Mammary epithelial cell (primary cell): ENCODE measurements at places on chromosomes 3 and 15. TPM values are rescaled to one million over a fixed set of nuclear protein-coding genes. Genes with fewer than 3 reads are reported as not detected.

The GOLGA8G gene
- polyA plus RNA-seq, result not detected

- DNase-seq, result no peak
These were observed 239.2 kb downstream of the PDZRN3 start for GRCh38 chr3:73385568-73385967.

DNA sequence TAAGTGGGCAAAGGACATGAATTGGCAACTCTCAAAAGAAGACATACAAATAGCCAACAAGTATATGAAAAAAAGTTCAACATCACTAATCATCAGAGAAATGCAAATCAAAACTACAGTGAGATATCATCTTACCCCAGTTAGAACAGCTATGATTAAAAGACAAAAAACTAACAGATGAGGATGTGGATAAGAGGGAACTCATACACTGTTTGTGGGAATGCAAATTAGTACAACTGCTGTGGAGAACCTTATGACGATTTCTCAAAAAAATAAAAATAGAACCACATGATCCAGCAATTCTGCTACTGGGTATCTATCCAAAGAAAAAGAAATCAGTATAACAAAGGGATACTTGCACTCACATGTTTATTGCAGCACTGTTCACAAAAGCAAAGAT, 28.6 kb downstream of the NEK10 start:
- DNase-seq, result no peak

The ITGA11 gene
- 0.01 TPM for polyA plus RNA-seq

The CPNE9 gene
- not detected for polyA plus RNA-seq

DNA sequence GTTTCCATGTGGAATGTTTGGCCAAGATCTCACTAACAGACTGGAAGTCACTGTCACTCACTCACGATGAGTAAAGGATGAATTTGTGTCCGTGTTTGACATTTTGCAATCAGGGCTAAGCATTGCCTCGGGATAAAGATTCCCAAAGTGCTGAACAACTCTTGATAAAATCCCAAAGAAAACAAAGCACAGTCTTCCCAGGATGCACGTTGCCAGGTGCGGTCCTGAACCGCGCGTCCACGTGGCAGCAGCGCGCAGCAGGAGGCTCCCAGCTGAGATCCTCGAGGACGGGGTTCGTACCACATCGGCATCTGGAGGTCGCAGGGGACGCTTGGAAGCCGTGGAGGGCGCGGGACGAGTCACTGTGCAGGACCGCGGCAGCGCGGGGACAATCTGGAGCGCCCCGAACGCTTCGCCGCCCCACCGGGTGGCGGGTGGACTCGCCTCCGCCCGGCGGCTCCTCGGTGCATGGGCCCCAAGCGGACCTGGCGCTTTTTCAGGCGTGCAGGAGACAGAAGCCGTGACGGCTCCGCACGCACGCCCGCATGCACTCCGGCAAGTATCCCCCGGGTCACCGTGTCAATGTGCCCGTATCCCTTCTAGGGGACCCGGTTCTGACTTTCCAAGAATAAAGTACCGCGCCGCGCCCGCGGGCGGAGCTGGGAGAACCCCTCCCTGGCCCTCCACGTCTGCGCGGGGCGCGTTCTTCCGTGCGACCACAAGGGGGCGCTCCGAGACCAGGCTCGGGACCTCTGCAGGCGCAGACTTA, 17.7 kb downstream of the CPN2 start:
- peak; percentile 76 for DNase-seq

The DLEC1 gene
- not detected for polyA plus RNA-seq

DNA sequence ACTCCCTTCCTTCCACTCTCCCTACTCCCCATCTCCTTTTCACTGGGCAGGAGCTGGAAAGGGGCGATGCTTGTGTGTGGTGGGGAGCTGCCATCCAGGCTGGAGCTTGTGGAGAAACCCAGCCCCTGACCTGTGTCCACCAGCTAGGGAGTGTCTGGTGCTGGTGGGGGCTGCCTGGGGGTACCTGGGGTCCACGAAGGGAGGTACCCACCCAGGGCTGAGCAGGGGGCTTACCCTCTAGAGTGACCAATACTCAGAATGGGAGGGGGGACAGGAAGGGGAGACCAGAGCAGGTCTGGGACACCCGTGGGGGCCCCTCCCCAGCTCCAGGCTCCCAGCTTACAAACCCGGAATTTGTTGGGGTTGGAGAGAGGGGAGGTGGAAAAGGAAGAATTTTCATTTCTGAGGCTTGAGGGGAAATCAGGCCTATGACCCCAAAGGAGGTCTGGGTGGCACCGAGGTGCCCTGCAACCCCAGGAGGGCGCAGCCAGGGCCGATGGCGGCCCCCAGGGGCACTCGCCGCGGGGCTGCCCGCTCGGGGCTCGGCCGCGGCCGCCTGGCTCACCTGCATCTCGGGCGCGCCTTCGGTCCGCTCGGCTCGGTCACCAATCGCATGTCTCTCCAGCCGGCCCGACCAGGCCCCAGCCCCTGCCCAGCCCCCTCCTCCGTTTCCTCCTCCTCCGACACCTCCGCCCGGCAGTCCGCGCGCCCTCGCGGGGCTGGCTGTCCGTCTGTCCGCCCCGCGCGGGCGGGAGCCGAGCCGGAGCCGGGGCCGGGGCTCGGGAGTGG, 773 bp downstream of the LINGO1 start:
- no peak for DNase-seq

DNA sequence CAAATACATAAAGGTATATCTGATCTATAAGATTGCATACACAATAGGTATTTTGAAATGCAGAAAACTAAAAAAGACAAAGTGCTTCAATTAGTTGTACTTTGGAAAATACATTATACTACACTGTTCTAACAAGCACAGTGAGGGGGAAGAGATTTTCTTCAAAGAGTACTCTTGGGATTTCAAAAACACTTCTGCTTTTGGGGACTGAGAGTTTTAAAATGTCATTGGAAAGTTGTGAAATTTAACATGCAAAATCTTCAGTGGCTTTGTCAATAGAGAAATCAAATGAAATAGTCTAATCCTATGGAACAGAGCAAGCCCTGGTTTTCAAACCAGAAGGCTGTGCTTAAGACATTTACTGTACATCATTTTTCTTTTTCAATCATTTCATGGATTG, 322.2 kb upstream of the SEMA6D start:
- no peak for DNase-seq

The VEPH1 gene
- 0.39 TPM for polyA plus RNA-seq

The CCDC9B gene
- polyA plus RNA-seq, result 7.4 TPM

The GMPS gene
- 72.5 TPM for polyA plus RNA-seq

The IL17RE gene
- 10.2 TPM for polyA plus RNA-seq

DNA sequence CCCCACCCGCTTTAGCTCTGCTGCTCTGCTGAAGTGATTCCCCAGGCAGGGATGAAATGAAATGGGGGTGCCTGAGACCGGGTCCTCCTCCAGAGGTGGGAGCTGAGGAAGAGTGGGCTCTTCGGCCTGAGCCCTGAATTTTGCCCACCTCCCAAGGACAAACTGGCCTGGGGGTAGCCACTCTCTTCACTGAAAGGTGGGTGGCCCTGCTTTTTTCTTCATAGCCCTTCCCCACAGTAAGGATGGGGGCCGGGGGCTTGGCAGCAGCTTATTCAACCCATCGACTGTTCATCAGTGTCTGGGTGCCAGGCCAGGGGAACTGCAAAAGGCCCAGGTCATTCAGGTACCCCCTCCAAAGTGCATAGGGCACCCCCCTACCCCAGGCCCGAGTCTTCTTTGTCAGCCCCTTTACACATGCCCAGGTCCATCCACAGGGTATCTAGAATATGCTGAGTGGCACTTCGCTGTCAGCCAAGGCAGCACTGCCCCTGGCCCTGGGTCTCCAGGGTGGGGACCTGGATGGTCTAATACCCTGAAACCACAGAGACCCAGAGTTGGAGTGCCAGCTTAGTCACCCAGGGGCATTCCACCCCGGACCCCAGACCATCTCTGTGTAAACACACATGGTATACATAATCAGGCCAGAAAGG, 7.9 kb downstream of the SCN5A start:
- no peak for DNase-seq

The A4GNT gene
- polyA plus RNA-seq, result not detected

DNA sequence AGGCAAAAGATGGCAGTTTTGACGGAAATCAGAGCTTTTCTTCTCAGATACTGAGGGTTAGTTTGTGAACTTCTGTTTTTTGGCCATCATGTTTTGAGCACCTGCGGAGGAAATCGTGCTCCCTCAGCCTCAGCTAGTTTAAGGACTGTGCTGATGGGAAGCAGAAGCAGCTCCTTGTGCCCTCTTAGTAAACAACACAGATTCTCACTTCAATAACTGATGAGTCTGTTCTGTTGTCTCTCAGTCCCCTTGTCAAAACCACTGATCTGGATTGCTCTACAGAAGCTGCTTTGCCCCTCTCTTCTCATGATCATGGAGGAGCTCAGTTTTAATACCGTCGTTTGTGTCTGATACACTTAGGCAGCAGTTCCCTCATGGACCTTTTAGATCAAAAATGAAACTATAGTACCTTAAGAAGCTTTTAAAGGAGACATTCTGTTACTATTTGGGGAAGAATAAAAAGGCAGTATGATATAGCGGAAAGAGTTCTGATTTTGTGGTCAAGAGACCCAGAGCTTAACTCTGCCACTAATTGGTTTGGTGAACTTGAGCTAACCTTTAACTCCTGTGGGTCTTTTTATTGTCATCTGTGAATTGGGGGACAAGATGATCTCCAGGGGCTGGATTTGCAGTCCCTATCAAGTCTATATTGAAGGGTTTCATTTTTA, 152.6 kb downstream of the BBX start:
- no peak for DNase-seq

- peak; percentile 60 for DNase-seq
These were observed 36.2 kb downstream of the LEKR1 start for GRCh38 chr3:156862338-156862737.

GRCh38 chr3:195005759-195006510, 265.0 kb downstream of the XXYLT1 start:
- DNase-seq, result no peak

GRCh38 chr3:70889162-70890019, 577.0 kb upstream of the MDFIC2 start:
- DNase-seq, result no peak

The AADAC gene
- polyA plus RNA-seq, result not detected

The GOLGA8M gene
- polyA plus RNA-seq, result 0.18 TPM

The EIF4E3 gene
- 1.8 TPM for polyA plus RNA-seq

DNA sequence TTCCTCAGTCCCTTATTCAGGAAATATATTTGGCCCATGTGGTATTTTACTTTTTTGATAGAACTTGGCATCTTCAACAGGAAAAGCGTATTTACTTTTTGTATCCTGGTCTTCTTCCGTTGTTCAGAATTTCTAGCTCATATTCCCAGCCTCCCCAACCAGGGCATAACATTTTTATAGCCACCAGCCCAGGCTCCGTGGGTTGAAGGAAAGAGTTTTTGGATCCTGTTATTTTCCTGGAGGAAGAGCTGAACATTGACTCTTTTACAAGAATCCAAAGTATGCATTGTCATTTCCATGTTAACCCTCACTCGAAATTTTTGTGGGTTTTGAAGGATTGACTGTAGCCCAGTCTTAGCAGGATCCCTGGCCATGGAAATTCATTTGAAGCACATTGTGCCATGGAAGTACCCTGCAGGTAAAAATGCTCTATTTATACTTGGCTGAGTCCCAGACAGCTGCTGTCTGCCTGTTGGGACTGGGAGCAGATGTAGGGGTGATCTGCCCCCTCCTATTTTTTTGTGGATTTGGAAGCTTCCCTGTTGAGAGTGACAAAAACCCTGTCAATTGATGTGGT, 98.8 kb downstream of the AKAP13 start:
- peak; percentile 71 for DNase-seq

- DNase-seq, result no peak
These were observed 2.1 kb upstream of the NMB start for GRCh38 chr15:84659904-84660781.

The HRH1 gene
- polyA plus RNA-seq, result 2.2 TPM

DNA sequence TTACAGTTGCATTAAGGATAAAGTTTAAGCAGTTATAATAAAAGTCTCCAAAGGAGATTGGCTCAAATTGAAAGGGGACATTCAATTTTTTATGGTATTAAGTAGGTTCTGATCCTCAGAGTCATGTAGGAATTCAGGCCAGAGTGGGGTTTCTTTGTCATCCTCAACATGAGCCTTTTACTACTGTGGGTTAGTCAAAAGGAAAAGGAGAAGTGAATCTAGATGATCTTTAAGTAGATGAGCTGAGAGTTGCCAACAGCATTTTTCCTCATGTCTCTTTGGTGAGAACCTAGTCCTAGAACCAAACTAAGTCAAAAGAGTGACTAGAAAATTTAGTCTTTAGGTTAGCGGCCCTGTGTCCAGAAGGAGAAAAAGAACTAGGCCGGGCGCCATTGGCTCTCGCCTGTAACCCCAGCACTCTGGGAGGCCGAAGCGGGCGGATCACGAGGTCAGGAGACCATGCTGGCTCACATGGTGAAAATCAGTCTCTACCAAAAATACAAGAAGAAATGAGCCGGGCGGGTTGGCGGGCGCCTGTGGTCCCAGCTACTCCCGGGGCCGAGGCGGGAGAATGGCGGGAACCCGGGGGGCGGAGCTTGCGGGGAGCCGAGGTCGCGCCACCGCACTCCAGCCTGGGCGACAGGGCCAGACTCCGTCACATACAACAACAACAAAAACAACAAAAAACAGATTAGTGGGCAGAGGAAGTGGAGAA, 4.2 kb upstream of the CHL1 start:
- no peak for DNase-seq

DNA sequence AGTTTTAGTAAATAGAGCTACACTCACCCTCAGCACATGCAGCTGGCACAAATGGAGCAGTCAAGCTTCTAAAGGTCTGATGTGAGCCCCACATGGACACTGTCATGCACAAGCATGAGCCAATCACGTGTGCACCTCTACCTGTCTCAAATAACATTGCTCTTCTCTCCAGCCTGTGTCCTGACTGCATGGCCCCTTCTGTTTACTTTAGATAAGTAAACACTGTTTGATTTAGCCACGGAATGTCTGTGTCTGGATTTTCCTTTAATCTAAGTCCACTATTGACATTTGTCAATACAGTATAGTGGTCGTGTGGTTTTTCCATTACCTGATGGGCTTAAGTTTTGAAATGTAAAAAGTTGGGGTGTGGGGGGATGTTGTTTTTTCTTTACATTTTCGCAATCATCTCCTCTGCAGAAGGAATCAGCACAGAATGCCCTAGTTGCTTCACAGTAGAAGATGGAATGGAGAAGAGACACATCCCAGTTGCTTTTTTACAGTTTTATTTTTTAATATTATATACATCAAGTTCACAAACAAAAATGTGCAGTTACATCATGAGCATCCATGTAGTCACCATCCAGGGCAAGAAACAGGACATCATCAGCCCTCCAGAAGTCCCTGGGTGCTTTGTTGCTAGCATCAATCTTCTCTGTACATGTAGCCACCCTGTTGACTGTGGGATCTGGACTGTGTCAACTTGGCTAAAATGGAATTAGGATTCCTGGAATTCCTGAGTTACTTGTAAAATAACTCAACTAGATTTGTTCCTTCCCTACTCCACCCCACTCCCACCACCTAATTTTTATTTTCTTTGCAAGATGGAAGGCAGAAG, 146.1 kb downstream of the UACA start:
- DNase-seq, result no peak

DNA sequence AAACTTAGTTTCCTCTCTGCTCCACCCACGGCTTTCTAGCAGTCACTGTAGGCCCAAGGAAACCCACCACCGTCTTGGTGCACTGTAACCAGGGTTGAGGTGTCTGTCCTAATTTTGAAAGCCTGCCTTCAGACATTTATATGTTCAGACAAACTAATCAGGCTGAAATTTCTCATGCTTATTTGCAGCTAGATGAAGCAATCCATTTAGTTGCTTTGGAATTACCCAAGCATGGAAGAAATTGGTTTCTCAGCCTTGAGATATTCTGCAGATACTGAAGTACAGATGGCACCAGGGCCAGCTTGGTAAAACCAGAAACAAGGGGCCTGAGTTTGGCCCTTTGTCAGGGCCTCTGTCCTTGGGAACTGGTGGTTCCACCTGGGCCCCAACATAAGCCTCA, 105.4 kb downstream of the CACNA1D start:
- DNase-seq, result no peak

The DAPK2 gene
- 0.80 TPM for polyA plus RNA-seq
